ENCODE measurements at places on chromosomes 12 and 14. TPM values are rescaled to one million over a fixed set of nuclear protein-coding genes. Genes with fewer than 3 reads are reported as not detected.

- DNase-seq, result no peak
These were observed 72.9 kb downstream of the ACACB start for GRCh38 chr12:109189291-109189690.

The ITPR2 gene
- total RNA-seq, result 34.6 TPM

The CLEC4D gene
- not detected for total RNA-seq

- DNase-seq, result no peak
These were observed 35.3 kb upstream of the PPP1R13B start for GRCh38 chr14:103882503-103883262.

DNA sequence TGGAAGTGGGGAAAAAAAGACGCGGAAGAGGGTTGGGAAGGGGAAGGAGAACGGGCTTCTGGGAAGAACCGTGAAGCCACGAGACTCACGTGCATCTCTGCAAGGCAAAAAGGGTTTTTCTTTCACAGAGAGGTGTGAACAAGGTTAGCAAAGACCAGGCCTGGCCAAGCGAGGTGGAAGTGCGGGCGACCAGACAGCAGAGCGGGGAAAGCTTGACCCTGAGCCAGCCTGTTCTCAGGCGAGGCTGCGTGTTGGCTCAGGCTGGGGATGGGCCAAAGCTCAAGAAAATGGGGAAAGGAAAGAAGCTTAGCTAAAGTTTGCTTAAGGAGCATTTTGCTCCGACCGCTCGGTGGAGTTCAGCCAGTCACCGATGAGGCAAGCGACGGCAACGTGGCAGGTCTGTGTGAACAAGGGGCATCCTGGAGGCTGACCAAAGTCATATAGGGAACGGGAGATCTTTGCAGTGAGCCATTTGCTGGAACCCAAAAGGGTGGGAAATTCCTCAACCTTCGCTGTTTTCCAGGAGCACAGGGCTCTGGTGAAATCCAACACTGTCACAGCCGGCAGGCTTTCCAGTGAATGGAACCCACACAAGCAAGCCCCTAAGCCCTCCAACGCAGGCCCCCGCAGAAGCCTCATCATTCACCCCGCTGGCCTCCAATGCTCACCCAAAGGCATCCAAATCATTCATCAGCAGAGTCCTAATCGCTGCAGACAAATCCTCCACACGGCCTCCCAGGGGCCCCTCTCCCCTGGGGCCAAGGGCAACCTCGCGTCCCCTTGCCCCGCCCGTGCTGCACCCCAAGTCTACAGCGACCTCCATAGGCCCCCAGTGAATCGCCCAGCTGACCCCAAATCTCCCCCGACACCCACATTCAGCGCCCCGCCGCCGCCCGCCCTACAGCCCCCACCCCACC lies 754 bp downstream of the ZNF605 start:
- peak; percentile 33 for DNase-seq

The SSTR1 gene
- not detected for total RNA-seq

GRCh38 chr14:52553002-52553670 lies 500 bp downstream of the GPR137C start:
- DNase-seq, result peak; percentile 60

DNA sequence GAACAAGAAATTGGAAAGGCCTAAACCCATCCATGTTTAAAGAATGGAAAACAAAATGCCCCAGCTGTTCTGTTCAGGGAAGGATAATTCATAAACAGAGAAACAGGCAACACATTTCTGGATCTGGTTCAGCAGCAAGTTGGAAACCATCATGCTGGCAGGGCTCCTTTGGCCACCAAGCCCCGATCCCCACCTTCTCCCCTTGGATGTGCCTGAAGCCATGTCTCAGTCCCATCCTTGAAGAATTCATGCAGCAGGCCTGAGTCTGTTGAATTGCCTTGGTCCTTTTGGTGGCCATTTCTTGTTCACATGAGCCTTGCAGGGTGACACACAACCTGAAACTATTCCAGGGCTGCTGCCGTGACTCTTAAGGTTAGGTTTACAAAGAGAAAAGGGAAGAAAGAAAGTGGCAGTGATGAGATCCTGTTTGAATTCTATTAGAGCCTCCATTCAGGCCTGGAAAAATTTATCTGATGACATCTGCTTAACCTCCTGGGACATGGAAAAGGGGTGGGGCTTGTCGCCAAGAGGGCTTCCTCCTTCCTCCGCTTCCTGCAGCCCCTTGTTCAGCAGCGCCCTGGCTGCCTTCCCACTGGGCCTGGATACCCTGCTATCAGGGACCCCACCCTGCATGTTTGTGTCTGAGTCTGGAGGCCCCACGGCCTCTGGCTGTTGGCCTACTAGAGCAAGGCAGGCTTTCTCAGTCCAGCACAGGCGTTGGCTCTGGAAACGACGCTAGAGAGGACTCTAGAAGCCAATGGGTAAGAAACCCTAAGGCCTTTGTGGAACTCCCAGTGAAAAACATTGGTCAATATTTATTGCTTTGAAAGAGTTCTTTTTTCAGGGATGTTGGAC lies 341.9 kb downstream of the C12orf75 start:
- DNase-seq, result no peak

GRCh38 chr12:121288158-121288845 lies 8.2 kb downstream of the CAMKK2 start:
- DNase-seq, result no peak

The ISM2 gene
- not detected for total RNA-seq

The MYF6 gene
- total RNA-seq, result not detected

DNA sequence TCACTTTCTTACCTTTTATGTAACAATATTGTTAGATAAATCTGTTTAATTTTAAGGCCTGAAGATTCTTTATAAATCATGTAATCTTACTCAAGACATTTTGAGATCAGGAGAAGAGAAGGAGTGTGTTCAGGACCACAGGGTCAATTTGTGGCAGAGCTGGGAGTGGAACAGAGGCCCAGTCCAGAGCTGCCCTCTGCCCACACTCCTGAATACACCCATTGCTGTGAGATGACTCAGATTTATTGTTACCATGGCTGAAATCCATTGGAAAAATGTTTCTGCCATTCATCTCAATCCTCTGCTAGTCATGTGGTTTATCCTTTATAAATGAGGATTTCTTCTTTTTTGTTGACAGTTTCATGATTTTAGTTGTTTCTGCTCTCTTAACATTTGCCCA lies 100.5 kb upstream of the STXBP6 start:
- no peak for DNase-seq

DNA sequence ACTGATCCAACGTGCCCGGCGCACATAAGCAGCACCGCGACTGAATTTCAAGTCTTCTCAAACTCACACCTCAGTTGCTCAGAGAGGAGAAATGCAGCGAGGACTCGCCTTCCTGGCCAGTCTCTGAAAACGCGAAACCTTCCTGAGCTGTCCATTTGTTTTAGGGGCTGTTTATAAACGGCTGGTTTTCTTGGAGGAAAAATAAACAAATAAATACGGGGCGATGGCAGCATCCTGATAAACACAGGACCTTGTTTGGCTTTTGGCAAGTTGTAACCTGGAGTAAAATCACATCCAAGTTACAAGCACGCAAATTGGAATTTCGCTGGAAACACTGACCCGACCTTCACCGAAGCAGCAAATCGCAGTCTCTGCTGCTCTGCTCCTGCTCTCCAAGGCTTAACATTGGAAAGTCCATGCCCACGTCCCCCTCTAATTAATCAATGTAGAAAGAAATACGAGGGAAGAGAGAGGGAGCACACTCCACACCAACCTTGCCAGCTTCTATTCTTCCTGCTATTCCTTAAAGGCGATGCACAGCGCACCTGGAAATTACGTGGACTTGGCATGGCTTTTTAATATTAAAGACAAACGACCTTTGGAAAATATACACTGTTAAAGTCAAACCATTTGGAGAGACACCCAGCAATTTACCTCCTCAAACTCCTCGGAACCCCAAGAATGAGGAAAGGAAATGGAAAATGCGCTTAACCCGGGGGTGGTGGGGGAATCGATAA lies 248.8 kb downstream of the APAF1 start:
- no peak for DNase-seq

The IRAK4 gene
- total RNA-seq, result 37.7 TPM

GRCh38 chr14:68709007-68709406 lies 83.9 kb downstream of the ZFP36L1 start:
- no peak for DNase-seq

The CFAP54 gene
- total RNA-seq, result 0.18 TPM

The APPL2 gene
- 19.0 TPM for total RNA-seq

The ATF1 gene
- 35.4 TPM for total RNA-seq

GRCh38 chr12:53184828-53185227 lies 4.1 kb upstream of the CSAD start:
- DNase-seq, result no peak

DNA sequence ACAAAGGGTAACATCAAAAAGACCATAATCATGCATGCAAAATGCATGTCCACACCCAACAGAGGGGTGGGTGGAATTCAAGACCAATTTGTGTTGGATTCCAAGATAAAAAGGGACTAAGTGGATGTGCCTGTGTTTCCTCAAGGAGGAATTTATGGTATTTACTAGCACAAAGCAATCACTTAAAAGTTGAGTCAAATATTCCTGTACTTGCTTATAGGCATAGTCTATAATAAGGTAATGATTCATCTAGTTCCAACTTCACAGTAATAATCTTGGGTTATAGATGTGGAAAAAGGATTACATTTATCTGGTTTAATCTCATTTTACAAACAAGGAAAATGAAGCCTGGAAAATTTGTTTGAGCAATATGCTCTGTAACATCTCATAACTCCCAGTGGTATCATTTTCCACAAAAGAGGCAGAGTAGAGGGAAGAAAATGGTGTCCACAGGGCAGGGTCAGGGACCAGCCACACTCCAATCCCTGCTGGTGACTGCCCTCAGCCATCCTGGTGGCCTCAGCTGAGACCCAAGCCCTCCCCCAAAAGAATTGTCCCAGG lies 80.8 kb upstream of the REP15 start:
- no peak for DNase-seq

DNA sequence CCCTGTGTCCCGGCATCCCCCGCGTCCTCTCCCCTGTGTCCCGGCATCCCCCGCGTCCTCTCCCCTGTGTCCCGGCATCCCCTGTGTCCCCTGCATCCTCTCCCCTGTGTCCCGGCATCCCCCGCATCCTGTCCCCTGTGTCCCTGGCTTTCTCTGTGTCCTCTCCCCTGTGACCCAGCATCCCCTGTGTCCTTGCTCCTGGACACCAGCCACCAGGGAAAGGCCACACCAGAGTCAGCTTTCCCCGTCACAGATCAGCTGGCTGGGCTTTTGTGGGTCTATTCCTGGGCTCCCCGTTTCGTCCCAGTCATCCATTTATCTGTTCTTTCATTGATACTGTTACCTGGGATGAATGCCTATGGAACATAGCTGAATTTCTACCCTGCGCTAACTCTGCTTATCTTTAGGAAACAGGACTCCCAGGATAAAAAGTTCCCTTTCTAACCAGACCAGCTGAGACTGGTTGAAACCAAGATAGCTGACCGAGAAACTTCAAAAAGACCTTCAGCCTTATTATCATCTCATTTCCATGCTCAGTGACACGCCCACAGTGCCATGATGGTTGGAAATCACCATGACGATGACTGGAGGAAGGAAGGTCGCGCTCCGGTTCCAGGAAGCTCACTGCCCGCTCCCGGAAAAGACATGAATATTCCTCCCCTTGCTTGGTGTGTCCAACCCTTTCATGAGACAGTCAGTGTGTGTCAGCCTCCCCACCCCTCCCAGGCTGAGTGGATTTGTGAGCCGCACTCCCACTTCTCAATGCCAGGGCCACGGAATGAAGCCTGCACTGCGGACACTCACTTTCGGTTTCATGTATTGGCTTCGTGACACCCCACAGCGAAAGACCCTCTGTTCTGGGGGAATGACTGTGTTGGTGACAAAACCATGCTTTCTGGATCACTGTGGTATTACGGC lies 276.4 kb upstream of the SFSWAP start:
- no peak for DNase-seq

The EMP1 gene
- 4.4 TPM for total RNA-seq

The DDX54 gene
- total RNA-seq, result 79.4 TPM

- DNase-seq, result no peak
These were observed 15.7 kb downstream of the SMCO2 start for GRCh38 chr12:27462151-27462694.

- DNase-seq, result no peak
These were observed 4.7 kb downstream of the CCDC184 start for GRCh38 chr12:48187916-48188695.

DNA sequence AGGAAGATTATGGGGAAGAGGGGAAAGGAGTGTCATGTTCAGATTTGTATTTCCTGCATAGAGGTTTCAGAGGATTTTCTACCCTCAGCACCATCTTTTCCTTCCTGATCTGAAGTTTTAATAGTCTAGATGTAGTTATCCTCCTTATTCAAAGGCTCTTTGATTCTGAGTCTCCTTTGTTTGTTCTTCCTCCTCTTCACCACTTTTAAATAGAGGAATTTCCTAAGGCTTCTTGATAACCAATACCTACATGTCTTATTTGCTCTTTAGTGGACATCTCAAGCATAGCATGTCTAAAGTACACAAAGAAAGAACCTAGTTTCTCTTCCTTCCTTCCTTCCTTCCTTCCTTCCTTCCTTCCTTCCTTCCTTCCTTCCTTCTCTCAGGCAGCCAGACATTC lies 8.3 kb downstream of the MGAT4C start:
- DNase-seq, result no peak

DNA sequence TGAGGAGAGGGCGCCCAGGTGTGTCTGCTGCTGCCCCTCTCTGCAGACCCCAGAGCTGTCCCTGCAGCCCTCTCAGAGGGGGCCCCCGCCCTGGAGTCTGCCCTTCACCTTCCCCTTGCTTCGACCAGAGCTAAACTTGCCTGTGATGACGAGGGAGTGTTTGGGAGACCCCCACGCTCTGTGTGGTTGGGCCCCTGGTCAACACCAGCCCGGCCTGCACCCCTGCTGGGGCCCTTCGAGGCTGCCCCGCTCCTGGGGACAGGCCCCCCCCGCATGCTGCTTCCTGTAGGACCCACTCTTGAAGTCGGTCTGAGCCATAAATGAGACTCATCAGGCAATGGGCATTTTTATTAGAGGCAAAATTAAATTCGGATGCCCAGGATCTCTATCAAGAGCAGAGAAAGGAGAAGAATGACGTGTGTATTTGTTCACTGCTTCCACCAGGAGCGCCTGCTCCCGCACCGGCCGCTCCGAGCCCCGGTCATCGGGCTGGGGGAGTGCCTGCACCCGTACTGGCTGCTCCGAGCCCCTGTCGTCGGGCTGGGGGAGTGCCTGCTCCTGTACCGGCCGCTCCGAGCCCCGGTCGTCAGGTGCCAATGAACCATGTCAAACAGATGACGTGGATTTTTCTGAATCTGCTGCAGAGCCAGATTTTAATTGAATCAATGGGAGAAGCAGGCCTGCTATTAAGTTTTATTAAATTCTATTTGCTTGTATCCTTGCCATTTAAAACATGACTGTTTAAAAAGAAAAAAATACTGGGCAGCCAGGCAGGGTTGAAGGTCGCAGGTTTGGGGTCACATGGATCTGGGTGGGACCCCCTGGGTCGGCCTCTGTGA lies 47.7 kb downstream of the NOC4L start:
- no peak for DNase-seq

The MAP3K12 gene
- 22.9 TPM for total RNA-seq

GRCh38 chr12:3646561-3647241 lies 106.2 kb downstream of the CRACR2A start:
- DNase-seq, result no peak

The PITPNM2 gene
- total RNA-seq, result 18.3 TPM

DNA sequence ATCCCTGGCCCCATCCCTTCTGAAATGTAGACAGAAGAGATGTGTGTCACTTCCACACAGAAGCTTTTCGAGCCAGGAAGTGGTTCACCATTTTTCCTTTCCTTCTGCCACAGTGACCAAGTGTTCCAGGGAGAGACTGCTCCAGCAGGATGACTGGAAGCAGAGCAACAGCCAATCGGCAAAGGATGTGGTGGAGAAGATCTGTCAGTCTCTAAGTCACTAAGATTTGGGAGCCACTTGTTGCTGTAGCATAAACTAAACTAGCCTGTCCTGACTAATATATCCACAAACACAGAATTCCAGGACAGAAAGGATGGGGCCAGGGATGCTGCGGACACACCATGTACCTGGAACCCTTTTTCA lies 42.9 kb downstream of the DUSP6 start:
- no peak for DNase-seq

GRCh38 chr12:42586268-42586667 lies 3.3 kb downstream of the PRICKLE1 start:
- no peak for DNase-seq
